ENCODE measurements at places on chromosomes 3 and 15.

DNA sequence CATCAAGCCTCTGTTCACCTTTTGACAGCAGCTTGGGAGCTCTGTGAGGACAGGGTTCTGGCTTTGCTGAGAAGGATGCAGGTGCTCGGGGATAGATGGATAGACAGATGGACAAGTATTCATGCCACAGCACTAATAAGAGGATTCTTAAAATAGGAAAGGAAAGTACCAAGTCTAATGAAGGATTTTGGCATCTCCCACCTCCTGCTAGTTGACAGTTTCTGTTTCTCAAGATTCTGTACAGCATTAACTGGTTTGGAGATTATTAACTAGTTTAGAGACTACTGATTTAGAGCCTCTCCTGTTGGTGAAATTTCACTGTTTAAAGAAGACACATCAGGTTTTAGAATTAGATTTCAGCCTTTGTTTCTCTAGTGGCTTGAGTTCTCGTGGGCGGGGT, 152.3 kb downstream of the CACNA1D start:
- no peak for DNase-seq

DNA sequence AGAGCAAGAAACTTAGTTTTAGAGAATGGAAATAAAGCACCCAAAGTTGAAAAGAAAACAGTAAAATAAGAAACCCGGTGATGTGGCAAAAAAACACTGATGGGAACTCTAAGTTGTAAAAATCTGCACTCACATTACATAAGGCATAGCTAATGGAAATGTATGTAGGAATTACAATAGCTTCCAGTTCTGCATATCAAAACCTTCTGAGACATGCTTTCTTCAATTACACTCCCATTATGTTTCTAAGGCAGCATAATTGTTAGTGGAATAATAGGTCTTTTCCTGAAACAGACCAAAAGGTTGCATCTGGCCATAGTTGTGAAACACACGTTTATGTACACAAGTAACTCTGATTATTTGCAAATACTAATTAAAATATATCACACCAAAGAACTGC, 41.4 kb downstream of the SLC30A4 start:
- DNase-seq, result no peak

- DNase-seq, result no peak
Measured at GRCh38 chr3:50533316-50533715, 29.9 kb upstream of the CACNA2D2 start.

DNA sequence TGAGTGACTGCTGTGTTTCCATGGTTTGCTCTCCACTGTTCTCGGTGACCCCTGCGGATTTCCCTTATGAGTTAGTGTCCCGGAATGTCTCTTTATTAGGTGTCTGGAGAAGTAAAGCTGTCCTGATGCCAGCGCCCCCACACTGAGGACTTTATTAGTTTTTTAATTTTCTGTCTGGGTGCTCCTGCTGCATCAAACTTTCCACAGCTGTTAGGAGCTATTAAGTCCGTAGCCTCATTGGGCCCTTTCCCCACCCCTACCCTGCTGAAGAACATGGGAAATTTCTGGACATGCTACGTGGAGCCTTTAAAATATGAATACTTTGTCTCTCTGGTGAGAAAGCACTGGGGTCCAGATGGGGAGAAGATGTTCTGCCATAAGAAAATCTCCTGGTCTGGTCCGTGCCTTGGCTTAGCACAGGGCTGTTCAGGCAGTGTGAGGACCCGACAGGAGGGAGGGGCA, 161.7 kb upstream of the HES1 start:
- DNase-seq, result no peak

DNA sequence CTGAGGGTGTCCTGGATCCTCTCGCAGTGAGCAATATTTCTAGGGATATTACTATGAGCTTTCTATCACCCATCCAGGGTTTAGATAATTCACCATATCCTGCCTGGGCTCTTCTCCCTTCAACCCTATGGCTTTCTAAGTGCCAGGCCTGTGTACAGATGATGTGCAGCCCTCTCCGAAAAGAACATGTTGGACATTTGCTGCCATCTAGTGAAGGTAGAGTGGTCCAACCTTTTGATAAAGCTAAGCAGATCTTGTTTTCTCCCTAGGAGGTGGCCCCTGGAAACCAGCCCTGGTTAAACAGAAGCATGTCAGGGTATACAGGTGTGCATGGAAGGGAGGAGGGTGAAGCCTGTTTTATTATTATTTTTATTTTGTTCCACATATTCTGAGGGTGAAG, 27.9 kb upstream of the SCN10A start:
- DNase-seq, result no peak

DNA sequence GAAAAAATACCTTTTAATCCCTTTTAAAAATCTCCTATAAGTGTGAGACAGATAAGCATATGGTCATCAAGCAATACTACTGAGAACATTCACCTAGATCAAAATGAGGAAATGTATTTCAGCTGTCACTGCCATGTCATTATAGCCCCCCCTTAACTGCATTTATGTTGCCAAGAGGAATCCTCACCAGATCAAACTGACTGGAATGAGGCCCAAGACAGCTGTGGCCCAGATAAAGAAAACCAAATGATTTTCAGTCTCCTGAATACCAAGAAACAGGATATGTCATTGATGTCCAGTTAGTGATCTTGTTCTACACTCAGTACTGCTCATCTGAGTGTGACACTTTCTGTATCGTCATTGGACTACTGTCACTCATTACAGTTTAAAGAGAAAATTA, 35.1 kb upstream of the CPB1 start:
- DNase-seq, result no peak

GRCh38 chr3:156473341-156473740, 81.6 kb downstream of the SSR3 start:
- no peak for DNase-seq

GRCh38 chr15:48479751-48480150, 148.5 kb downstream of the DUT start:
- no peak for DNase-seq

- no peak for DNase-seq
Measured at GRCh38 chr3:82978368-82978767, 1216.9 kb upstream of the GBE1 start.

GRCh38 chr3:98592345-98592935, 971 bp downstream of the CPOX start:
- no peak for DNase-seq

DNA sequence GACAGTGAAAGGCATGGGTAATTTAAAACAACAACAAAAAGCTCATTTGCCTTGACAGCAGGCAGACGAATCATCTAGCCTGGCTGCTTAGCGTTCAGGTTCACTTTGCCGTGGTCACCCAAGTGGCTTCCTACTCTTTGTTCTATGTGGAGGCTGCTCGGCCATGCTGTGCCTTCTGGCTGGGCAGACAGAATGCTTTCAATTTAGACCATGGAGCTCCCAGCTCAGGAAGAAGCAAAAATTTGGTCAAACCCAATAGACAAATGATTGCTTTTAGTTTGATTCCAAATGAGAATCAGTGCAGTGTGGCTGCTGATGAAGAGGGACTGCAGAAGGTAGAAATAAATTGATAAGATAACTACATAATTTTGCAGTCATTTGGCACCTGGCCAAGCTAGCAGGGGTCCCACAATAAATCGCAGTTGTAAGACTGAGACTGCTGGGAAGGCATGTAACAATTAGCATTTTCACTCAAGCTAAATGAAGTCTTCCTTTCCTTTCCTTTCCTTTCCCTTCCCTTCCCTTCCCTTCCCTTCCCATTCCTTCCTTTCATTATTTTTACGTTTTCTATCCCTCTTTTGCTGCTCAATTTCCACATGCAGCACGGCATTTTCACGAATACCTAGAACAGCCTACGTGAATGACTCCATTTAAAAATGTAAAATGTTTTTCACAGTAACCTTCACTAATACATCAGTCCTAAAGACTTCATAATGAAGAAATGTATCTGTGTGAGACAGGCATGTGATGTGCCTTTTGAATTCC, 360.4 kb upstream of the TGFBR2 start:
- DNase-seq, result no peak

GRCh38 chr3:195896361-195897080, 11.8 kb downstream of the TNK2 start:
- DNase-seq, result no peak

GRCh38 chr3:126308394-126309125, 48.6 kb downstream of the KLF15 start:
- DNase-seq, result no peak

GRCh38 chr3:157135671-157136396, 24.1 kb downstream of the CCNL1 start:
- DNase-seq, result no peak

GRCh38 chr3:75218577-75218976, 445.6 kb upstream of the FRG2C start:
- DNase-seq, result no peak

DNA sequence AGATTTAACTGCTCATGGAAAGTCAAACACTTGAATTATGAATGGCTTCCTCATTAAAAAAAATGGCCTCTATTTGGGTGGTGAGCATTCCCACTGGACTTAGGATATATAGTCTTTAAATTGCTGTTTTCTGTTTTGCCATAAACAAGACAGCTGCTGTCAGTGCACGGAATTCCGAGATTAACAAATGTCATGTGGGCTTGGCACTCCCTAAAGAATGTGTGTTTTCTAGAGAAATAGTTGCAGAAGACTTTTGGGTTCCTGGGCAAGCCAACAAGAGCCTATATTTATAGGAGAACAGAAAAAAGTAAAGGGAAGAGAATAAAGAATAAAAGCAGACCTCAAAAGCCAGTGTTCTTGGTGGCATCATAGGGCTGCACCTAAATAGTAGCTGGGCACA, 13.6 kb upstream of the TFG start:
- DNase-seq, result no peak

DNA sequence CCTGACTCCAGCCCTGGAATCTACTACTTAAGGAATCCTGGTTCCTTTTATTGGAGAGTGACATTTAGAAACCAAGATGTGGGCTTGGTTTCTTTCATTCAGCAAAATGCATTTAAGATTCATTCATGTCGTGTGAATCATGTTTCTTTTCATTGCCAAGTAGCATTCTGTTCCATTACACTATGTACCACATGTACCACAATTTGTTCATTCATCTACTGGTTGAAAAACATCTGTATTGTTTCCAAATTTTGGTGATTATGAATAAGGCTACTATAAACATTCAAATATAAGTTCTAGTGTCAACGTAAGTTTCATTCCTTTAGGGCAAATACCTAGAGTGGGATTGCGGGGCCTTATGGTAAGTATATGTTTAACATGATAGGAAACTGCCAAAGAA, 264.2 kb downstream of the VPS13C start:
- no peak for DNase-seq

- no peak for DNase-seq
Measured at GRCh38 chr3:150394606-150395005, 13.5 kb upstream of the TSC22D2 start.

DNA sequence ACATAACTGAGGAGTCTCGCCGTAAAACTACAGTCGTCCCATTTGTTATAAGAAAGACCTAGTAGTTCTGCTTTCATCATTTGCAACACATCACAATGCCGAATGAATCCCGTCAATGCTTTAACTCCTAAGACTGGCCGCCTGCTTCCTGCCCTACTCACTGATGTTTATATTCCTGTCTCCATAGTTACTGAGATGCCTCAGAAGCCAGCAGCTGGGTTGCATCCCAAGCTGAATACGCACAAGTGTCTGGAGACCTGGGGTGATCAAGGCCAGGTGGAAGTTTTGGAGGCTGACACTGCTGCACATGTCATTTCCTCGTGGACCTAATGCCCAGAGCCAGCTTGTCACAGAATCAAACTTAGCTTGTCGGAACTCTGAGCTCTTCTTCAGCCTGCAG, 95.2 kb upstream of the UBE2E1 start:
- no peak for DNase-seq

GRCh38 chr3:194117104-194117845, 18.7 kb upstream of the HES1 start:
- DNase-seq, result no peak

GRCh38 chr3:12024959-12025570, 20.9 kb downstream of the SYN2 start:
- no peak for DNase-seq

DNA sequence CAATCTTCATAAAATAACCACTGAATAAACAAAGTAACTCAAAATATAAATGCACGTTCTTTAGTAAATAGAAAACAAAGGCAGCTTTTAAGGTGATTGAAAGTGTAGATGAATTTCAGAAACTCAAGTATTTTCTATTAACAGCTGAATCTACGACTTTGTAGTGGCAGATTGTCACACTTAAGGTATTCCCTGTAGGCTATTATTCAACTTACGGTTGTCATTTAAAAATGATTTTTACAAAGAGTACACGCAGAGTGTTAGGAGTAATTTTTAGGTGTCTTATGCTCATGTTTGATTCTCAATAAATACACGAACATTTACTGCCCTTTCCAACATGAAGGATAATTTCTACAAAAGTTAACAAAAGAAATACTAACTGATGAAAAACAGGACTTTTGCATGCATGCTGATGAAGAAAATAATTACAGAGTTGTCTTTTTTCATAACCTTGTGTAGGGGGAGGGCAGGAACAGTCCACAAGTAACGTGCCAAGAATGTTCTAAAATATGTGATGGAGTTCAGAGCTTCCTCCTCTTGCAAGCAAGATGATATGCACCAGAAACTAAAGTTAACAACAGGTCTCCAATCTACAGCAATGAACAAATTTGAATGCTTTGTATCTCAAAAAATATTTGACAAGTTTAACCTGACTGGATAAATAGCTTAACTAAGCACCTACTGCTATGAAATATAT, 16.7 kb downstream of the DCBLD2 start:
- no peak for DNase-seq

DNA sequence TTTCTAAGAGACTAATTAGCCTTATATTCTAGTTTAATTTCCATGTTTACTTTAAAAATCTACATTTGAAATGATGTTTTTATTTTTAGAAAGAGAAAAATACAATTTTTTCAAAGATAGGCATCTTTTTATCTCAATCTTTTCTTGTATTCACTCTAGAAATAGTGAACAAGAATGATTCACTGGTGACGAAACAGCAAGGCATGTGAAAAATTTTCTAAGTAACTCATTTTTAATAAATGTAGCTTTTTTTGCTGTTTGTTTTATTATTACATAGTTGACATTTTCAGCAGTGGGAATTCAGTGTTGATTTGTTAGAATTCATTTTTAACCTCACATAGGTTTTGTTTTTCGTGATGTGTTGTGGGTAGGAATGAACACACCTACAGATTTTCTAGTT, 1226.4 kb downstream of the NSUN3 start:
- no peak for DNase-seq

Measured in stimulated activated CD8-positive, alpha-beta memory T cell treated with anti-CD3 and anti-CD28 coated beads, Interleukin-12 subunit alpha, Interleukin-12 subunit beta, amount 100 ng/mL, for 1 hour (primary cell).